ENCODE measurements at places on chromosomes 4 and X. TPM values are rescaled to one million over a fixed set of nuclear protein-coding genes. Genes with fewer than 3 reads are reported as not detected.

The PRRG3 gene
- total RNA-seq = not detected

The WWC2 gene
- 0.55 TPM for total RNA-seq

The CT47B1 gene
- not detected for total RNA-seq

The MAGEA1 gene
- not detected for total RNA-seq

The SMIM31 gene
- total RNA-seq = not detected

The TMSB15C gene
- total RNA-seq = 4.7 TPM

The BTK gene
- 0.25 TPM for total RNA-seq

The CENPVL2 gene
- total RNA-seq = not detected

The SEC24B gene
- total RNA-seq = 32.3 TPM

The TKTL2 gene
- total RNA-seq = not detected

The EVC2 gene
- 0.67 TPM for total RNA-seq

The P2RY10 gene
- total RNA-seq = 55.6 TPM

The DCAF8L2 gene
- not detected for total RNA-seq

The SSX4 gene
- not detected for total RNA-seq

The EFHC2 gene
- total RNA-seq = not detected

The CORIN gene
- 0.30 TPM for total RNA-seq

The FAAH2 gene
- 2.9 TPM for total RNA-seq

The DNAAF6 gene
- not detected for total RNA-seq

The VCX3B gene
- total RNA-seq = not detected

The CHRDL1 gene
- not detected for total RNA-seq

The ITM2A gene
- total RNA-seq = 138 TPM

The CXorf65 gene
- total RNA-seq = 26.3 TPM

The PF4V1 gene
- total RNA-seq = not detected

The TLR10 gene
- total RNA-seq = not detected

The TRIM61 gene
- total RNA-seq = 2.7 TPM

The TGIF2LX gene
- not detected for total RNA-seq

The RFC1 gene
- total RNA-seq = 64.7 TPM

The HDAC8 gene
- total RNA-seq = 31.2 TPM

The C1QTNF7 gene
- total RNA-seq = not detected

The SLC4A4 gene
- 0.43 TPM for total RNA-seq

The MAP7D2 gene
- total RNA-seq = 0.21 TPM

The LUZP4 gene
- total RNA-seq = not detected

The ENPEP gene
- not detected for total RNA-seq

The GRXCR1 gene
- not detected for total RNA-seq

The USP26 gene
- total RNA-seq = not detected

The SSX4B gene
- total RNA-seq = not detected
